Melanocyte of skin (primary cell): ENCODE measurements at places on chromosomes 2 and 18. TPM values are rescaled to one million over a fixed set of nuclear protein-coding genes. Genes with fewer than 3 reads are reported as not detected.

The EGR4 gene
- not detected in 2 replicates for total RNA-seq

The PKP4 gene
- 31.3 and 46.4 TPM in 2 replicates for total RNA-seq

The TLX2 gene
- not detected in 2 replicates for total RNA-seq

The CD207 gene
- total RNA-seq = not detected in 2 replicates

The DNAJC5G gene
- not detected in 2 replicates for total RNA-seq

The VWC2L gene
- not detected in 2 replicates for total RNA-seq
